ENCODE measurements at places on chromosomes 5 and 9.

- DNase-seq, result no peak
Observed at GRCh38 chr5:153865016-153865415, 173.7 kb downstream of the FAM114A2 start.

DNA sequence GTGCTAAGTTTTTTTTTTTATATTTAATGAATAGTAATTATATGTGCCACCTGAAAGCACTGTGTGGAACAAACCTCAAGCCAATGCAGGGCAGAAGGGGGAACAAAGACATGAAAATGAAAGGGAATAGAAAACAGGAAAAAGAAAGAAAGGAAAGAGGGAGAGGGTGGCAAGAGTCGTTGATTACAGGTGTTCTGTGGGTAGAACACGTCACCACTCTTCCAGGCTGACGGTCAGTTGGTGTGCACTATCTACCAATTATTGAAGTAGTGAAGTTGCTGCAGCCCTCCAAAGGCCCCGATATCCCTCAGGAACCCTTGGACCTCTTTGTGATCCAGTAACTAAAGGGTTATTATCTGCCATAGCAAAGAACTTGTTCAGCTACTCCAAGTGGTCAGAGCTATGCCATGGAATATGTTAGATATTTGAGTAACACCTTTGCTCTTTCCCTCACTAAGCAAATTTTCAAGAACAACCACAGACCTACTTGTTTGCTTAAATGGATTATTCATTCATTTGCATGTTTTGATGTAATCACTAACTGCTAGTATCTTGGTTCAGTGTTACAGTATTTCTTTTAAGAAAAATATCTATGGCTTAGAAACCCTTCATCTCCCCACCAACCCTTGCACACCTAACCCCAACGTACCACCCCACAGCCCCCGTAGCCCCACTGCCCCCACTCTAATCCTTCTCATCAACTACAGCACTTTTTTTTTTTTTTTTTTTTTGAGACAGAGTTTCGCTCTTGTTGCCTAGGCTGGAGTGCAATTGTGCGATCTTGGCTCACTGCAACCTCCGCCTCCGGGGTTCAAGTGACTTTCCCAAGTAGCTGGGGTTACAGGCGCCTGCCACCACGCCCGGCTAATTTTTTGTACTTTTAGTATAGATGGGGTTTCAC lies 31.3 kb downstream of the FYB1 start:
- DNase-seq, result no peak

DNA sequence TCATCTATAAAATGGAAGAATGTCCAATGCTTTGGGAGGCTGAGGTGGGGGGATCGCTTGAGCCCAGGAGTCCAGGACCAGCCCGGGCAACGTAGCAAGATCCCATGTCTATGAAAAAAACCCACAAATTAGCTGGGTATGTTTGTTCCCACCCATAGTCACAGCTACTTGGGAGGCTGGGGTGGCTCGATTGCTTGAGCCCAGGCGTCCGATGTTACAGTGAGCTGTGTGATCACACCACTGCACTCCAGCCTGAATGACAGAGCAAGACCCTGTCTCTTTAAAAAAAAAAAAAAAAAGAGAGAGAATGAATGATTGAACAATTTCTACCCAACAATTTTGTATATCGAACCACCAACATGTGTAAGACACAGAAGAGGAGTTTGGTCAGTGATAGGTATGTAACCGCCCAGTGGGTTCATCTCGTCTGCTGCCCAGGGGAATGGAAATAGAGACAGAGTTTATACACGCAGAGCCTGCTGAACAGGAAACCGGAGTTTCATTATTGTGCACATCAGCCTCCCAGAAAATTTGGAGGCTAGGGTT lies 26.2 kb upstream of the ERGIC1 start:
- DNase-seq, result no peak

GRCh38 chr5:100902440-100903038 lies 543 bp downstream of the ST8SIA4 start:
- no peak for DNase-seq

DNA sequence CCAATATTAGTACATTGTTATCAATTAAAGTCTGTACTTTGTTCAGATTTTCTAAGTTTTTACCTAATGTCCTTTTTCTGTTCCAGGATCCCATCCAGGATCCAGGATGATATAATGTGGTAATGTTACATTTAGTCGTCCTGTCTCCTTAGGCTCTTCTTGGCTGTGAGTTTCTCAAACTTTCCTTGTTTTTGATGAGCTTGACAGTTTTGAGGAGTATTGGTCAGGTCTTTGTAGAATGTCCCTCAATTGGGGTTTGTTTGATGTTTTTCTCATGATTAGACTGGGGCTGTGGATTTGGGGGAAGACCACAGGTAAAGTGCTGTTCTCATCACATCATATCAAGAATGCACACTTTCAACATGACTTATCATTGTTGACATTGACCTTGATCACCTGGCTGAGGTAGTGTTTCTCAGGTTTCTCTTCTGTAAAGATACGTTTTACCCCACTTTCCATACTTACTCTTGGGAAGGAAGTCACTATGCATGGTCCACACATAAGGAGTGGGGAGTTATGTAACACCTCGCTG lies 9.6 kb downstream of the NDFIP1 start:
- no peak for DNase-seq

DNA sequence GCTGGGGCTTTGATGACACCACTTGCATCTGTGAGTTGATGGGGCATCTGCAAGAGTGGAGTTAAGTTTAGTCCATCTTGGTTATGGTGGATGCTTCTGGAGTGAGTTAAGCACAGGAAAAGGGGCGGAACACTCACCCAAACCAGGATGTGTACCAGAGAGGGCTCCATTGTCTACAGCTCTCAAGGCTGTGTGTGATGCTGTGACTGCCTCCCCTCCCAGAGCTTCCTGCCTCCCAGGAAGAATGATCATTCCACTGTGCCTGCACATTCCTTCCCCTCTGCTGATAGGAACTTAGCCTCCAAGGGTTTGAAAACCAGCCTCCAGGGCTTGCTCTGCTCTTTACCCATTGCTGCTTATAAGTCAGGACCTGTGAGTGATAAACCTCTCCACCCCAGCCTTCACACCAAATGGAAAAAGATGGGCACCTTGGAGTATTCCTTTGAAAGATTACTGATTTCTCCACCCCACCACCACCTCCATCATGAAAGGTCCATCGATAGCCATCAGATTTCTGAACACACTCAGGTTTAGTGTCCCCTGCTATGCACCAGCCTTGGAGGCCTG lies 160.1 kb upstream of the SPRY4 start:
- no peak for DNase-seq

DNA sequence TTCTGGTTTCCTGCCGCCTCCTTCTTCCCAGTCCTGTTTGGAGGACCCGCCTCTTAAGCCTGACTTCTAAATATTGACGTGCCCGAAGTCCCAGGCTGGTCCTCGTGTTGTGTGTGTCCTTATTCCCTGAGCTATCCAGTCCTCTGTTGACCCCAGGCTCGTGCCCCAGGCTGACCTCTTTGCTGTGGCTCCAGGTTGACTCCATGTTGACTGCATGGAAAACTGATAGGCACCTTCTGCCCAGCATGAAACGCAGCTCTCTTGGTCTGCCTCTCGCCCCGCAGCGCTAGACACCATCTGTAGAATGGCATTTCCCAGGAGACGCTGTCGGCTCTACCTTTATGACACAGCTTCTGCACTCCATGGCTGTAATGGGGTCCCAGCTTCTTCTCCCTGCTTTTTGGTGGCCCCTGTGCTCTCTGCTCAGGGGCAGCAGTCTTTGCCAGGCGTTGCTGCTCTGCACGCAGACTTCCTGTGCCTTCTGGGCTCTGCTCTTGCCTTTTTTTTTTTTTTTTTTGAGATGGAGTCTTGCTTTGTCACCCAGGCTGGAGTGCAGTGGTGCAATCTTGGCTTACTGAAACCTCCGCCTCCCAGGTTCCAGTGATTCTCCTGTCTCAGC lies 28.4 kb downstream of the EHMT1 start:
- no peak for DNase-seq

- no peak for DNase-seq
Observed at GRCh38 chr5:80707645-80708044, 52.9 kb upstream of the DHFR start.

- no peak for DNase-seq
Observed at GRCh38 chr9:104319198-104319597, 184.9 kb upstream of the OR13F1 start.

DNA sequence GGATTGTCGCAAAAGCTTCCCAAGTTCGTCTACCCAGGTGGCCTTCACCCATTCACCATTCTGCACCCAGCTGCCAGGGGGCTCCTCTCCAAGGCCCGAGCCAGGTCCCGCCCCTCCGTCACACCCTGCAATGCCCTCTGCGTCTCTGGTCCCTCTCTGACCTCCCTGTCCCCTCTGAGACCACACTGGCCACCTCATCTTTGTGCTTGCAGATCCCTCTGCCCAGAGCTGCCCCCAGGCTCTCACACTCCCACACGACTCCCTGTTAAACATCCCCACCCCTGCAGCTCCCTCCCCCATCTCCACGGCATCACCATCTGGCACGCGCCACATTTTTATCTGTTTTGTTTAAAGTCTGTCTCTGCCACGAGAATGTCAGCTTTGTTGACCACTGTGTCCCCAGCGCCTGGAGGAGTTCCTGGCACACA lies 243.6 kb downstream of the PBX3 start:
- no peak for DNase-seq

- DNase-seq, result no peak
Observed at GRCh38 chr5:96871027-96871399, 5.3 kb upstream of the ERAP2 start.

GRCh38 chr5:74074111-74074510 lies 448.1 kb downstream of the ARHGEF28 start:
- DNase-seq, result no peak

DNA sequence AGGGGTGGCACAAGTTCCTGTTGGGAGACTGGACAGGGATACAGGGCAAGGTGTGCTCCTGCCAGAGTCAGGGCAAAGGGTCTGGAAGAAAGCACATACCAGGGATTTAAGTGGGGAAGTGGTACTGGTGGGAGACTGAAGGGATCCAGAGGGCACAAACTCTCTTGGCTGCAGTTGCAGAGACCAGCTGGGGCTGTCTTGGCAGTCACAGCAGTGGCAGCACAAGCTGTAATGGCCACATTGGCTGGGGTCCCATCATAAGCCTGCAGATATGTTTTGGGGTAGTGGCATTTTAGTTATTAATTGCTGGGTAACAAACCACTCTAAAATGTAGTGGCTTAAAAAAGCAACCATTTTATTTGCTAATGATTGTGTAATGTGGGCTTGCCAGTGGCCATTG lies 492.2 kb downstream of the ENC1 start:
- DNase-seq, result no peak

DNA sequence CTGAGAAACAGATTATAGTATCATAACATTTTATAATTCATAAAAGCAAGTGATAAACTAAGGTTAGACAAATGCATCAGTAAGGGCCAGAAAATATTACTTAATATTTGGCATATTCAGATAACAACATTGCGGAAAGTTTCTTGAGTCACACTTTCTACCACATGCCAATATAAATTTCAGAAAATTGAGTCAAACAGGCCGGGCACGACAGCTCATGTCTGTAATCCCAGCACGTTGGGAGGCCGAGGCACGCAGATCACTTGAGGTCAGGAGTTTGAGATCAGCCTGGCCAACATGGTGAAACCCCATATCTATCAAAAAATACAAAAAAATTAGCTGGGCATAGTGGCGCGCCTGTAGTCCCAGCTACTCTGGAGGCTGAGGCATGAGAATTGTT lies 47.1 kb downstream of the SLC38A9 start:
- no peak for DNase-seq

GRCh38 chr9:112484607-112485006 lies 2.0 kb upstream of the KIAA1958 start:
- DNase-seq, result no peak

DNA sequence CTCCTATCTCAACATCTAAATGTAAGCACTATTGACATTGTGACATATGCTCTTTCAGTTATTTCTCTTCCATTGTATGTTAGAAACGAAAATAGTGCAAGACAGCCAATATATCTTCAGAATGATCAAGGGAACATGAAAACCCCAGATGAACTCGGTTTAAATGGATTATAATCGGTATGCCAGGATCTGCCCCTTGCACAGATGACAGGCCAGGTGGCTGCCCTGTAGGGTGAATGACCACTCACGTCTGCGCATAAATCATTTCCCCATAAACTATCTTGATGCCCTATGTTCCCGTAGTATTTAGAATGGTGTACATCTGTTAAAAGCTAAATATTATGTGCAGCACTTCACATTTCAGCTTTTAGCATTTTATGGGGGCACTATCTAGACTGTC lies 69.7 kb upstream of the RANBP3L start:
- no peak for DNase-seq

DNA sequence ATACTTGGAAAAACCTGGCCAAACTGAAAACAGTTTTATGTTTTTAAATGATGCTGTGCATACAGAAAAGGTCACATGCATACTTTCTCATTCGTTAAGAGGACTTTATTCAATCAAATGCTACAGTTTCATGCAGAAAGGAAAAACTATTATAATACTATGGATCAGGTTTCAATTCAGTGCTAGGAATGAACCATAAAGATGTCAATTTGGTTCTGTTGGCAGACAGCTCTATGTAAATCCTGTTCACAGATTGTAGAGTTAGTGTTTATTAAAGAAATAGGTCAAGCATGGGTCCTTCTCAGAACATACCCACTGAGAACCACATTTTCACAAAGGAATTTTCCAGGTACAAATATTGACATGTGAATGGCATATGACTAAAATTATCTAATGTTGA lies 57.1 kb downstream of the RETREG1 start:
- DNase-seq, result no peak

- no peak for DNase-seq
Observed at GRCh38 chr5:132396589-132397031, 27.1 kb downstream of the SLC22A5 start.
